Activated T-cell treated with anti-CD3 and anti-CD28 coated beads for 1 hour (primary cell): ENCODE measurements at places on chromosomes 5 and 9.

DNA sequence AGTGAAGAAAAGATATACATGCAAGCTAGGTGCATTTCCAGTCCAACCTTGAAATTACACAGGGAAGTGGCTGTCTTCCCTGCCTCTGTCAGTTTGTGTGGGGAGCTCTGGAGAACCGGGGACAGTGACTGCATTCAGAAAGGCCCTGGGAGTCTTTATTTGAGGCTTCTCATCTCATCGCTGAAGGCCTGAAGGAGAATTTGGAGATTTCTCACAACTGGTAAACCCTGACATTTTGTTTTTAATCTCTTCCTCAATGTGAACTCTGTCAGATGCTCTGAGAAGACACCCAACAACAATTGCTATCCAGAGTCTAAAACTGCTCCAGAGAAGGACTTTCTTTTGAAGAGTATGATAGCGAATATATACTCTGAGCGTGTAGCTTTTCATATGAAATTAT, 33.0 kb downstream of the MACIR start:
- DNase-seq, result no peak

GRCh38 chr5:116492016-116492623, 82.5 kb downstream of the SEMA6A start:
- DNase-seq, result no peak

GRCh38 chr5:348726-349125, 27.2 kb downstream of the AHRR start:
- DNase-seq, result no peak

GRCh38 chr5:57174128-57174889, 450 bp downstream of the GPBP1 start:
- no peak for DNase-seq

DNA sequence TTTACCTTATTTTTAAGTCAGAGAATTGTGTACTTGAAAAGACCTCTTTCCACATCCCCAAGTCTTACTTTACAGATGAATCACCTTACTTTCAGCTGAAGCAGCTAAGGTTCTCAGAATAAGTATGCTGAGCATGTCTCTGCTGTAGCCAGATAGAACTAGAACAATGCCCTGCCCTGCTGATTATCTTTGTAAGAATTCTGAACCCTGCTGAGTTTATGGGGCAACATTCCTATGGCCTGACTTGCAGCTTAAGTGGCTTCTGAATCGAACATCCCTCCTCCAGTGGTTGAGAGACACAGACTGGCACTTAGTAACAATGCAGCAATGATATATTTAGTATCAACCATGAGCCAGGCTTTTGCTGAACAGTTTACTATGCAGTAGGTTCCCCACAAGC, 592.0 kb upstream of the WWC1 start:
- DNase-seq, result no peak

- DNase-seq, result no peak
Measured at GRCh38 chr9:136496801-136497620, 14.2 kb upstream of the SEC16A start.

GRCh38 chr9:135242049-135242396, 154.6 kb downstream of the OLFM1 start:
- no peak for DNase-seq

GRCh38 chr5:2482778-2483177, 268.7 kb downstream of the IRX2 start:
- DNase-seq, result no peak

DNA sequence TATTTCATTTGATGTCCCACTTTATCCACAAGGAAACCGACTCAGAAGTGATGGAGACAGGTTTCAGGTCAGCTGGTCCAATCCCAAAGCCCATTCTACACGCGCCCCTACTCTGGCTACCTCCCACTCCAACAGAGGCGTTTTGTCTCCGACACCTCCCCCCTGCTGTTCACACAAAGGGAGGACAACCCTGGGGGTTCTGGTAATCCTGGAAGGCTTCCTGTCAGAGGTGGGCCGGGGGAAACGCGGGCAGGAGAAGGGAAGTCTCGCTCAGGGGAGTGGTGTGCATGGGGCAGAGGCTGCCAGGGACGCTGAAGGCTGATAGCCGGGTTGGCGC, 39.7 kb upstream of the GABRP start:
- DNase-seq, result no peak

DNA sequence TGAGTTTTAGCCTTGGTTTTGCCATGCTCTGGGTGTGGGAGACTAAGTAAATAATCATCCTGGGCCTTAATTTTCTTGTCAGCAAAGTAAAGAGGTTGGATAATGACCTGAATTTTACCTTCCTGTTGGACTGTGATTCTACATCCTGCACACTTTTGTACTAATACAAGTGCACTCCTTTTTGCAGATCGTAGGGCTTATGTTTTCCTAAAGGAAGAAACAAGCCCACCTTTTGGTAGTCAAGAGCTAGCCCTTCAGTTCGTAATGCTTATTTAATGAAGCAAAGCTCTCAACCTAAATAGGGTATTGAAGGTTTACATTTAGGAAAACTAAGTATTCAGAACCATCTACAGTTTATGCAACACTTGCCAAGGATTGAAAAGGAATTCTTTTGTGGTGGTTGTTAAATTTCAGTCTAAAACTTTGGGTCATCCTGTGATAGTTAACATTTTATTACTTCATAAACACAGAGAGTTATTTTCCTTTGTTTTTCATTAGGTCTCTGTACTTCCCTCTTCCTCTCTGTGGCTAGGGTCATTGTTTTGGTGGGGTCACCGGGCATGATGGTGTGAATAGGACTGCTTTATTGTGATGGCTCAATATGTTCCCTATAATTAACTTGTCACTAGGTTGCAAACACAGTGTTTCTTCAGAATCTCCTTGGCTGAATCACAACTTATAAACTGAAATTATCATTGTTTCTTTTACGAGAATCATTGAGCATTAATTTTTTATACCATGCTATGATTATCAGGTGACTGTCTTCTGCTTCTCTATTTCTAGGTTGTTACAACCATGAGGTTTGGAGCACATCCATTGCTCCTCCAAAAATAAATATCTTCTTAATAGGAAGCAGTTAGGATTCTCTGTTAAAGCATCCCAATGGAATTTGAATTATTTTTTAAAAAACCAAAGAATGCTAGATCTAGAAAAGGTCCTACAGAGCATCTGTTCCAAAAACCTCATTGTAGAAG, 28.5 kb downstream of the SPINK5 start:
- DNase-seq, result no peak

DNA sequence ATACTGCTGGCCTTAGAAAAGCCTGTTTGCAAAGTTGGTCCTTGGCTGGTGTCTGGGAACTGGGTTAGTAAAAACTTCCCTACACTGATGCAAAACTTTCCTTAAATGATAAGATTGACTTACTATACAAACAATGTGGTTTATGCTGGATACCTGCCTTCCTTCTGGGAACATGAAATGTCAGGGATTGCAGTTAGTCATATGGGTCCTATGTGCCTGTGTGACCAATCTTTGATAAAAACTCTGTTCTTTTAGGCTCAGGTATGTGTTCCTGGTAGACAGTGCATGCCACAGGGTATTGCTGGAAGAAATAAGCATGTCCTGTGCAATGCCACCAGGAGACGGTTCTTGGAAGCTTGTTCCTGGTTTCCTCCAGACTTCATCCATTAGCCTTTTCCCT, 173.3 kb downstream of the RMI1 start:
- DNase-seq, result no peak

DNA sequence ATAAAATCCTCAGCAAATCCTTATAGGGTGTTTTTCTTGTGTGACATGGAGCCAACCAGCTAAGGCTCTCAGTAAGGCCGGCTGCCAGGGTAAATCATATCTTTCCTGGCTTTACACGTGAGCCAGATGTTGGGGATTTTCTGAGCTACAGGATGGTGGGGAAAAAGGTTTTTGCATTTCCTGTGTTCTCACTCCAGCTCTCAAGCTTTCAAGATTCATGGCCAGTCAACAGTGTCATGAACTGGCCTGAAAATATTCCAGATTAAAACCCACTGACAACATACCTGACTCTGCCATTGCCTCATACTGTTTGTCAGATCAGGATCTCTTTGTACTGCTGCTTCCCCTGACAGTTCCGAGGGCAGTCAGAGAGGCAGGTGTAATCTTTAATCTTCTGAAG, 306.9 kb downstream of the GLIS3 start:
- DNase-seq, result no peak

DNA sequence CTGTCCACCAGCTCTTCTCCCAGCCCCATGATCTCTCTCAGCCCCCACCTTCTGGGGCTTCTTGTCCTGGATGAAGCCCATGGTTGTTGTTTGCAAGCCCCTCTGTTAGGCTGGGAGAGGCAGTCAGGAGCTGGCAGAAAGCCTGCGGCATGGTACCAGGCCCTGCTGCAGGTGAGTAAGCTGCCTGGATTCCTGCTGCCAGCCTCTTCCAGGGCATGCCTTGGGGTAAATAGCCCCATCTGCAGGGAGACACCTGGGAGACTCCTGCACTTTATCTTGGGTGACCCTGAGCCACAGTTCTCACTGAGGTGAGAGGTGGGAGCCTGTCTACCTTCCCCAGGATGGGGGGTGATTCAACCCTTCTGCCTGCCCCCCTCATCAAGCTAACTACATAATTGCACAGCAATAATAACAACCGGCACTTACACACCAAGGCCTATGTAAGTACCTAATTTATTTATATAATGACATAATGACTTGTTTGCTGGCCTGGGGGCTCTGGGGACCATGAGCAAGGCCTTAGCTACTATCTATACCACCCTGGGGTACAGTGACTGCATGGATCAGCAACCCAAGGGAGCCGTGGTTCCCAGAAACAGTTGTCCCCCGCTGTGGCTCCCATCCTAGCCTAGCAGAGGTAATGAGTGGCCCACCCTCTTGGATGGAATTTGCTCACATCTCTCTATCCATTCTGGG, 116.0 kb downstream of the PSD2 start:
- DNase-seq, result no peak
